CD4-positive, alpha-beta memory T cell (primary cell): ENCODE measurements at places on chromosomes 6 and 20.

- peaks cover 63% of the 10 kb centered on the region for H3K4me1 ChIP-seq
- H3K36me3 ChIP-seq, result peaks cover 14% of the 10 kb centered on the region
- no peak overlapping the region for H3K4me3 ChIP-seq
- peak overlapping the region; percentile 35 for H3K27ac ChIP-seq
- DNase-seq, result no peak
Observed at GRCh38 chr6:108565893-108566292, 5.2 kb downstream of the FOXO3 start.

DNA sequence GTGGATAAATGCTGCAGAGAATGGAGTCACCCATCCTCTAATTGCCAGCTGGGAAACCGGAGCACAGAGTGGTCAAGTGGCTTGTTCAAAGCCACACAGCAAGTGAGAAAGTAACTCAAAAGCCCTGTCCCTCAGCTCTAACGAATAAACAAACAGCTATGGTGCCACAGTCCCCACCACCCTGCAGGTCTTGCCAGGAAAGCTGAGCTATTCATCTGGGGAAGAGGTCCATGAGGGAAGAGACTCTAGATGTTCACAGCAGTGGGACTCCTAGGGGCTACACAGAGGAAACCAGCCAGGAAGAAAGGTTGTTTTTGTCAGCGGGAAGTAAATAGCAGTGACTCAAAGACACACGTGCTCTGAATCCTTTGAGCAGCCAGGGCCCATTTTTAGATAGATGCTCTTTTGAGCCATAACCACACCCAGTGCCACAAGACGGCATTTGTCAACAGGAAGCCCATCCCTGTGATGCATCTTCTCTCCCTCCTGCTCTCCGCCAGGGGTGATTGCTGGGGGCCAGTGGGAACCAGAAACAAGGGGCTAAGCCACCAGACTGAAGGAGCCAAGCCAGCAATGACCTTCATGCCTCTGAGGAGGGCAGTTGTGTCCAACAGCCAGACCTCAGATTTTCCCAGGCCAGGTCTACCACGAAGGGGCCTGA is 32.4 kb upstream of the TCP11 start:
- no peaks in the 10 kb centered on the region for H3K27me3 ChIP-seq
- peaks cover 10% of the 10 kb centered on the region for H3K4me1 ChIP-seq
- H3K27ac ChIP-seq, result no peak overlapping the region

DNA sequence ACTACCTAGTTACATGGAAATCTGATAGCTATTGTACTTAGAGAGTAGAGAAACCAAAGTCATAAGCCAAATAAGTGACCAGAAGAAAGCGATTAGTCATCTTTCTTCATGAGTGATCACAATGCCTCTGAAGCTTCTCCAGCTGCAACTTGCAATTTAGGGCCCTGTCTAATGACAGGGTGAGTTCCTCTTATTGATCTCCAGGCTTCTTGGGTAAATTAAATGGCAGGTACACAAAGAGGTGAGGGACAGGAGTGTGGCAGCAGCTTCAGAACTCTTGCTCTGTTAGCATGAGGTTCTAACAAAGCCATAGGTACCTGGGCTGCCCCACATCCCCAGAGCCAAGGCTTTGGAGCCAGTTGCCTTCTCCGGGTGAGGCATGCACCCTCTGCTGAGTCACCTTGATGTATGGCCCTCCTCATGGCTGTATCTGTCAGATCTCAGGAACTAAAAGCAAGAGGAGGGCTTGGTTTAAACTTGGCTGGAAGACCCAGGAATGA is 60.8 kb downstream of the PRDM1 start:
- peaks cover 41% of the 10 kb centered on the region for H3K4me1 ChIP-seq
- DNase-seq, result no peak

DNA sequence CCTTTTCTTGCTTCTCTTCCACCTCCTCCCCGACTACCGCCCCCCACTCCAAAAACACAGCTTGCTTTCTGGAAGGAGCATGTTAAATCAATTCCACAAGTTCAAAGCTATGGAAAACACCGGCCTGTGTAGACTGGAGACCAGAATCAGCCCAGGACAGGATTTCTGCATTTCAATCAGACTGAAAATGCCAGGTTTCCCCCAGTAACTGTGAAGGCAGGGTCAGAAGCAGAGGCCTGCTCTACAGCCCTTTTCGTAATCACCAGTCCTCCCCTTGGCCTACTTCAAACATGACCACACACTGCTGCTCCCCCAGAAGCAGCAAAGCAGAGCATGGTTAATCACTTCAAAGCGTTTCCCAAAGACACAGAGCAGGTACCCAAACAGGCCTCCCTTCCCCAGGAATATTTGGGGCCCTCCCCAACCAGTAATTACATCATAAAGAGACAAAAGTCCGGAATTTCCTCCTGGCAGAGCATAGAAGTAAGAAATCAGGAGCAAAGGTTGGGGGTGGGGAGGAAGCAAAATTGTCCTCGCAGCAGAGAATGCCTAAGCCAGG is 38.4 kb downstream of the ZMYND8 start:
- peaks cover 65% of the 10 kb centered on the region for H3K4me1 ChIP-seq
- H3K36me3 ChIP-seq, result peaks cover 6% of the 10 kb centered on the region
- no peak overlapping the region for H3K4me3 ChIP-seq
- peak overlapping the region; percentile 12 for H3K27ac ChIP-seq

GRCh38 chr6:164168595-164168994 is 754.1 kb downstream of the QKI start:
- H3K27me3 ChIP-seq, result no peaks in the 10 kb centered on the region
- DNase-seq, result no peak
- no peak overlapping the region for H3K27ac ChIP-seq
- no peak overlapping the region for H3K4me3 ChIP-seq
- no peaks in the 10 kb centered on the region for H3K4me1 ChIP-seq

GRCh38 chr20:8983478-8984345 is 85.2 kb upstream of the PLCB4 start:
- H3K4me3 ChIP-seq, result no peak overlapping the region
- H3K36me3 ChIP-seq, result no peaks in the 10 kb centered on the region
- no peaks in the 10 kb centered on the region for H3K4me1 ChIP-seq
- no peak for DNase-seq
- H3K27ac ChIP-seq, result no peak overlapping the region

DNA sequence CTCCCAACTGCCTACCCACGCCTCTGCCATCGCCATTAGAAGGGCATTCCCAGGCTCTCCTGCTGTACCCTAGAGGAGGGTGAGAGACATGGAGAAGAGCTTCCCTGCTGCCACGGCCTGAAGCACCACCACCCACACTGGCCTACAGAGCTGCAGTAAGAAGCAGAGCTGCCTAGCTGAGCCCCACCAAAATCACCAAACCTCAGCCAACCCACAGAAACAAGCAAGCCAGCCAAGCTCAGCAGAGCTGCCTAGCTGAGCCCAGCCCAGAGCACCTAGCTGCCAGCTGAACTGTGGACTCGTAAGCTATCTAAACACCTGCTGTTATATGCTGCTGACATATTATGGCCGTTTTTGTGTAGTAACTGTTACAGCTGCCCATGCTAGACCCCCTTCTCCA is 149.2 kb downstream of the PCSK2 start:
- H3K27ac ChIP-seq, result no peak overlapping the region
- H3K4me1 ChIP-seq, result no peaks in the 10 kb centered on the region
- H3K36me3 ChIP-seq, result no peaks in the 10 kb centered on the region
- no peak for DNase-seq

- DNase-seq, result no peak
- peaks cover 25% of the 10 kb centered on the region for H3K36me3 ChIP-seq
- H3K27ac ChIP-seq, result no peak overlapping the region
Observed at GRCh38 chr20:4805663-4806449, 84.1 kb downstream of the PRND start.
